ENCODE measurements at places on chromosomes 7 and 10. TPM values are rescaled to one million over a fixed set of nuclear protein-coding genes. Genes with fewer than 3 reads are reported as not detected.

DNA sequence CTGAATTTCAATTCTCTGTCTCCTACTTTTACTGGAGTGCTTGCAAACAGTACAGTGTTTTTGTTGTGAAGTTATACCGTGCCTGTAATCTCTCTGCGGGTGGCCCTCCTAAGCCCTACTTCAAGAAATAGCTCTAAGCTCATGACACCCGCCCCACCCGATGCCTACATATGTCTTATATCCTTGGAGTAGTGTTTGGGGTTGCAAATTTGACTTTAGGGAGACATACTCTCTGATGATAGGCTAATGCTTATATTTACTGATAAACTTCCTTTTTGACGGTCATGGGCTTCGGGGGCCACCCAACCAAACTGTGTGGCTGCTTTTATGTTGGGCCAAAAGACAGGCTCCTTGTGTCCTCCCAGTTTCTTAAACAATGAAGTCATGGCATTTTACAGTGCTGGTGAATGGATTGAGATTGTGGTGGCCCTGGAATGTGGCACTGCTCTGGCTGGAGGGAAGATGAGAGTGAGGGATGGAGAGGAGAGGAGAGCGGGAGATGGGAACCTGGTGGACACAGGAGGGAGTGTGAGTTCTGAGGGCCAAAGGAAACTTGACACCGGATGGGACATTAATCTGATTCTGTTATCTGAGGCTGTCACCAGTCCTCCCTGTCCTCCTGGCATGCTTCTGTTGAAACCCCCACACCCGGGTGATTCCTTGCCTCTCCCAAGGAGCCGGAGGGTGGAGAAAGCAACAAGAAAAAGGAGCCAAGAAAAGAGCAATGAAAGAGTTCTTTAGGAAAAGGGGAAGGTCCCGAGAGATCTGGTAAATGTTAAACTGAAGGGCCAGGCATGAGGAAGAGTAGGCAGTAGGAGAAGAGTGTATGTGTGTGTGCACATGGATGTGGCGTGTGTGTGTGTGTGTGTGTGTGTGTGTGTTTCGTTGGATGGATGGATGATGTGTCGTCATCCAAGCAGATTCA, 113.3 kb downstream of the TCF7L2 start:
- DNase-seq, result no peak

DNA sequence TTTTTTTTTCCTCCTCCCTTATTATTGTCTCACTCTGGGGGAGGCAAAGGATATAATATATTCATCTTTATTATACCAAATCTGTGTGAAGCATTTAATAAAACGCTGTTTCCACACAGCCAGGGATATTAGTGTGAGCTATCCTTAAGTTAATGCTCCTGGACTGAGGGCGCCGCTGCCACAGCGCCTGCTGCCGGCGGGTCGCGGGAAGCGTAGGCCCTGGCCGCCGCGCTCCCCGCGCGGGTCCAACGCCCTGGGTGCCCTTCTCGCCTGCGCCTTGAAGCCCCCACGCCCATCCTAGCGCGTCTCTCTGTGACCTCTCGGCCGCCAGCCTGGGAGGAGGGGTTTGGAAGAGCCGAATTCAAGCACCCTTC, 9.5 kb upstream of the LBX1 start:
- DNase-seq, result no peak

DNA sequence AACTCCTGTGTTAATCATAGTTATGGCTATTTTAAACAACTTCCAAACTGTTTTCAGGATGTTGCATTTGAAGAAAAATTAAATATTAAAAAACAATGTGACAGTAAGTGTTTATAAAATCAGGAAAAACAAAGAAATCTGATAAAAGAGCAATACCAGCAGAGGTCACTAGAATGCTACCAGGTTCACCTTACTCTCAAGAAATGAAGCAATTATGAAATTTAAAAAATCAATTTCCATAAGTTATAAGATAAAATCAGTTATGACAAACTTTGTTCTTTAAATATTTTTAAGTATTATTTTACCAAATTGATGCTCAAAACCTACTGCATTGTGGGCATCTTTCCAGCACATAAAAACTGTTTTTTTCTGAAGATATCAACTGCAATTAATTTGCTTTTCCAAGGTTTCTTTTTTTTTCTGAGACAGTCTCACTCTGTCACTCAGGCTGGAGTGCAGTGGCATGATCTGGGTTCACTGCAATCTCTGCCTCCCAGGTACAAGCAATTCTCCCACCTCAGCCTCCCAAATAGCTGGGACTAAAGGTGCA, 50.7 kb upstream of the RHEB start:
- peak; percentile 7 for DNase-seq

DNA sequence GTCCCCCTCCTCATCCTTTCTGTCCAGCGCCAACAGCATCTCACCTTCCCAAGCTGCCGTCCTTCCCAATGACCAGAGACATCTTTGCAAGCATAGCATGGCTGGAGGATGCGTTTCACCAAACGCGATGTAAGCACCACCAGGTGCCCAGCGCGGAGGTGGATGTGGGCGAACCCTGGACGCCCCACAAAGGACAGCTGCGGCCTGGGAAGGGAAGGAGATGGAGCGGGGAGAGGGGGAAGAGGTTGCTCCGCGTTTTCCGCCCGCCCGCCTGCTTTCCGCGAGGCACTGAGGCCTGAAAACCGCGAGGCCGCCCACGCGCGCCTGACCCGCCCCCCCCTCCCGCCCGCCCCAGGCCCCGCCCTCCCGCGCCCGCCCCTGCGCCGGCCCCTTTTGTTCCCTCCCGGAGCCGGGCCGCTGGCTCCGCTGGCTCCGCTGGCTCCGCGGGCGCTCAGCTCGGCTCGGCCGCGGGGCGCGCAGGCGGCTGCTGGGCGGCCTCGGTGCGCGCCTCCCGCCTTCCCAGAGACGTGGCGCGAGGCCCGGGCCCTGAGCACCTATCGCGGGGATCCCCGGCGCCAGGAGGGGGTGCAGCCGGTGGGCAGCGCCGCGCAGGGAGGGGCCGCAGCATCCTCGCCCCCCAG, at the start of gene CLIP2:
Gene CLIP2, plus strand, starts transcription at position 390 of the 641 bp plus-strand sequence. CDS start 28,140 bp downstream, outside the sequence.
- peak; percentile 82 for DNase-seq

DNA sequence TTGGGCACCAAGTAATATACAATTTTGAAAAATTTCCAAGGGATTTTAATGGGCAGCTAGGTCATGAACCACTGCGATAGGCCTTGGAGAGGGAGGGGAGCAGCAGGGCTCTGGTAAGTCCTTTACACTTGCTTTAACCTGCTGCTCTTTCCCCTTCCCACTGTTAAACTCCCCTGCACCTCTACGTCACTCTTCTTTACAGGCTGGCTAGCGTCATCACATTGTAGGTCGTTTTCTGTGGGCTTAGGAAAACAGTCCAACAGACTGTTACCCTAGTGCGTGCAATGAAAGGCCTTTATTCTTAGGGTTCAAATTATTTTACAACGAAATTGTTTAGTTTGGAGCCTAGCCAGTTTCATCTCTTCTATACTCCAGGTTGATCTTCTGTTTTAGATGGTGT, 235.7 kb downstream of the AUTS2 start:
- no peak for DNase-seq

DNA sequence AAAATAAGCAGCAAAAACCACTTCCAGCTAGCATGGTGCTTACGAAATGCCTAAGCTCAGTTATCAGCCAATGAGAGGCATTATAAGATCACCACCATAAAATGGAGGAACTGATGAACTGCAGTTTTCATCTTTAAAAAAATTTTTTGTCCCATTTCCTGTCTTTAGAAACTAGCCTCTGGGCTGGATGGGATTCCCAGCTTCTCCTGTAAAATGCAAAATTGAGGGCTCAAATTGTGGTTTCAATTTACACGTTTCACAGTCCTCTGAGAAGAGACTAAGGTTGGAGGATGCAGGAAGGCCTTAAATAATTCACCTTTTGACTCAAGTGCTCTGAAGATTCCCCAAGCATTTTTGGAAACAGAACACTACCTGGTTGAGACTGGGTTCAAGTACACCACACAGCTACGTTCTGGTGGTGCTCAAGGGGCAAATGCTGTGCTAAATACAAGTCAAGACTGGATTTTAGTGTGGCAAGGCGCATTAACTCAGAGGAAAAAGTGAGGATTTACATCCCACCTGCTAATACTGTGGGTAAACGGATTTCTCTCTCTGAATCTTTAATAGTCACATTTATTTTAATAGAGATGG, 951 bp downstream of the ZNF25 start:
- DNase-seq, result peak; percentile 29

The ASAH2 gene
- polyA plus RNA-seq, result 0.23 TPM

The KDM7A gene
- 8.2 TPM for polyA plus RNA-seq

The LIPJ gene
- 0.05 TPM for polyA plus RNA-seq

The CFAP70 gene
- 1.9 TPM for polyA plus RNA-seq

The OR6B1 gene
- not detected for polyA plus RNA-seq

The ACBD7 gene
- polyA plus RNA-seq, result 0.59 TPM

The SORCS3 gene
- not detected for polyA plus RNA-seq

The OR9A2 gene
- polyA plus RNA-seq, result not detected

The AKR1D1 gene
- not detected for polyA plus RNA-seq
